ENCODE measurements at places on chromosomes 3 and 15.
A peak's percentile ranks its signal among the peaks of the same experiment; 100 is the strongest.

GRCh38 chr3:28000608-28001007, 240.8 kb upstream of the CMC1 start:
- H3K36me3 ChIP-seq = no peaks in the 10 kb centered on the region
- H3K27me3 ChIP-seq = no peaks in the 10 kb centered on the region
- H3K4me1 ChIP-seq = no peaks in the 10 kb centered on the region
- H3K27ac ChIP-seq = no peak overlapping the region
- H3K4me3 ChIP-seq = no peak overlapping the region
- DNase-seq = no peak

DNA sequence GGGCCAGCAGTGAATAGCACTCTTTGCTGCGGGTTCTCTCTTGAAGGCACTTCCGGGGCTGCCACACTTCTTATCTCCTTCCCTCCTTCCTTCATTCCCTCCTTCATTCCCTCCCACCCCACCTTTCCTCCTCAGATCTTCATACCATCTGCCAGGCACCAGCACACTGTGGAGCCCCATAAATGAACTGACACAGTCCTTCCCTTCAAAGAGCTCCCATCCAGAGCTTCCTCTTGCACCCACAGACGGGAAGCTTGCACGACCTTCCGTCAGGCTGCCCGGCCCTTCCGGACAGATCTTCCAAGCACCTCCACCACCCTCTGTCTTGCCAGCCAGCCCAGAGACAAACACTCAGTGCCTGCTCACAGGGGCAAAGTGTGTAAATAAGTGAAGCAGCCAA, 65.4 kb upstream of the HERC1 start:
- peaks cover 12% of the 10 kb centered on the region for H3K4me1 ChIP-seq
- H3K27ac ChIP-seq = no peak overlapping the region
- no peaks in the 10 kb centered on the region for H3K36me3 ChIP-seq
- peaks cover 25% of the 10 kb centered on the region for H3K27me3 ChIP-seq

- H3K27me3 ChIP-seq = no peaks in the 10 kb centered on the region
- no peak overlapping the region for H3K27ac ChIP-seq
- no peaks in the 10 kb centered on the region for H3K36me3 ChIP-seq
Observed at GRCh38 chr3:105967117-105967516, 98.3 kb upstream of the CBLB start.

DNA sequence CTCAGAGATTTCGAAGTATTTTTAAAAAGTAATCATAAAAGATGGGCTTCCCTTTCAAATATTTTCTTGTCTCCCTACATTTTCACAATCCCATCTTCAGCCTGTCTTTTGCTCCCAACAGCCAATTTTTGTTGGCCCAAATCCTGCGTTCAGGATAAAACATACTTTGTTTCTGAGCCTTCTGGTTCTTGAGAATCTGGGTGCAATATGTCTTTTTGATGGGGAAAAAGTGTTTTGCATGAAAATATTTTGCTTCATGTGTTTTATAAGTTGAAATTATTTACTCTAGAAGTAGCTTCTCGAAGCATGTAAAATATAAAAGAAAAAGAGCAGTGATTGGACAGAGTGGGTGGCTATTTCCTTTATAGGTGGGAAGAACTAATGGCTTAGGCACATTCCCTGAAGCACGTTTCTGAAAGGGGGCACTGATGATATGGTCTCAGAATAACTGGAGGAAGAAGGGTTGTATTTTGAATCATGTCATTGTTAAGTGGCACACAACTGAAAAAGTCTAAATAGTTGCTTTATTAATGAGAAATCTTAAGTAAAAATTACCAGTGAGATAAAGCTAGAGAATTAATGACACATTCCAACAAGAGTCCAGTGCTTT, 3.9 kb downstream of the UNC13C start:
- H3K27ac ChIP-seq = no peak overlapping the region
- H3K36me3 ChIP-seq = no peaks in the 10 kb centered on the region
- H3K4me3 ChIP-seq = no peak overlapping the region
- H3K4me1 ChIP-seq = no peaks in the 10 kb centered on the region
- no peaks in the 10 kb centered on the region for H3K27me3 ChIP-seq

GRCh38 chr3:58433400-58434167, at the start of gene PDHB:
Gene PDHB, minus strand, starts transcription at chr3:58433832. Its CDS starts 23 bp downstream, at chr3:58433809.
- H3K36me3 ChIP-seq = peaks cover 21% of the 10 kb centered on the region
- peaks cover 12% of the 10 kb centered on the region for H3K4me1 ChIP-seq
- H3K27me3 ChIP-seq = no peaks in the 10 kb centered on the region
- H3K27ac ChIP-seq = peak within 1 kb of the TSS; percentile 98

GRCh38 chr15:58274885-58275284, 136.7 kb downstream of the AQP9 start:
- H3K4me1 ChIP-seq = no peaks in the 10 kb centered on the region
- no peaks in the 10 kb centered on the region for H3K27me3 ChIP-seq
- no peak overlapping the region for H3K27ac ChIP-seq

DNA sequence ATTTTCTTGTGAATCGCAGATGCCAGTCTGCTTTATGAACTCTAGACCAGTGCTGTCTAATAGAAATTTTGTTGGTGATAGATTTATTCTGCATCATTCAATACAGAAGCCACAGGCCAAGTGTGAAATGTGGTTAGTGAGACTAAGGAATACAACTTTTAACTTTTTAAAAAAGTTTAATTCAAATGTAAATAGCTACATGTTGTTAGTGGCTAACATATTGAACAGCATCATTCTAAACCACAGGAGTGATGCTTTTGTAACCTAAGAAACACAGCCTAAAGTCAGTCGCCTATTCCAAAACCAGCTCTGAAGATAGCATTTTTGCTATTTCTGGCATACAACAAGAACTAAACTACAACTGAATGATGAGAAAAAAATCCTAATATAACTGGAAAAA, 164.8 kb upstream of the CBLB start:
- H3K36me3 ChIP-seq = no peaks in the 10 kb centered on the region
- no peaks in the 10 kb centered on the region for H3K4me1 ChIP-seq
- H3K4me3 ChIP-seq = no peak overlapping the region
- no peak for DNase-seq
- no peak overlapping the region for H3K27ac ChIP-seq
- no peaks in the 10 kb centered on the region for H3K27me3 ChIP-seq

GRCh38 chr15:78394026-78394425, 44.0 kb upstream of the IREB2 start:
- H3K4me3 ChIP-seq = no peak overlapping the region
- no peak overlapping the region for H3K27ac ChIP-seq
- H3K4me1 ChIP-seq = no peaks in the 10 kb centered on the region
- H3K36me3 ChIP-seq = no peaks in the 10 kb centered on the region
- DNase-seq = no peak
- H3K27me3 ChIP-seq = peaks cover 44% of the 10 kb centered on the region

GRCh38 chr3:183287301-183287971, 34.4 kb downstream of the B3GNT5 start:
- no peak overlapping the region for H3K4me3 ChIP-seq
- H3K36me3 ChIP-seq = no peaks in the 10 kb centered on the region
- peak; percentile 93 for DNase-seq
- no peaks in the 10 kb centered on the region for H3K27me3 ChIP-seq
- H3K27ac ChIP-seq = peak overlapping the region; percentile 40
- peaks cover 7% of the 10 kb centered on the region for H3K4me1 ChIP-seq

GRCh38 chr3:99561056-99561455, 77.3 kb upstream of the COL8A1 start:
- H3K27ac ChIP-seq = no peak overlapping the region
- no peaks in the 10 kb centered on the region for H3K36me3 ChIP-seq
- no peak for DNase-seq
- no peaks in the 10 kb centered on the region for H3K27me3 ChIP-seq
- H3K4me1 ChIP-seq = peaks cover 5% of the 10 kb centered on the region

GRCh38 chr3:47243419-47244147, 39.0 kb downstream of the KIF9 start:
- no peak overlapping the region for H3K27ac ChIP-seq
- DNase-seq = no peak
- no peaks in the 10 kb centered on the region for H3K4me1 ChIP-seq
- no peaks in the 10 kb centered on the region for H3K36me3 ChIP-seq
- H3K4me3 ChIP-seq = no peak overlapping the region

DNA sequence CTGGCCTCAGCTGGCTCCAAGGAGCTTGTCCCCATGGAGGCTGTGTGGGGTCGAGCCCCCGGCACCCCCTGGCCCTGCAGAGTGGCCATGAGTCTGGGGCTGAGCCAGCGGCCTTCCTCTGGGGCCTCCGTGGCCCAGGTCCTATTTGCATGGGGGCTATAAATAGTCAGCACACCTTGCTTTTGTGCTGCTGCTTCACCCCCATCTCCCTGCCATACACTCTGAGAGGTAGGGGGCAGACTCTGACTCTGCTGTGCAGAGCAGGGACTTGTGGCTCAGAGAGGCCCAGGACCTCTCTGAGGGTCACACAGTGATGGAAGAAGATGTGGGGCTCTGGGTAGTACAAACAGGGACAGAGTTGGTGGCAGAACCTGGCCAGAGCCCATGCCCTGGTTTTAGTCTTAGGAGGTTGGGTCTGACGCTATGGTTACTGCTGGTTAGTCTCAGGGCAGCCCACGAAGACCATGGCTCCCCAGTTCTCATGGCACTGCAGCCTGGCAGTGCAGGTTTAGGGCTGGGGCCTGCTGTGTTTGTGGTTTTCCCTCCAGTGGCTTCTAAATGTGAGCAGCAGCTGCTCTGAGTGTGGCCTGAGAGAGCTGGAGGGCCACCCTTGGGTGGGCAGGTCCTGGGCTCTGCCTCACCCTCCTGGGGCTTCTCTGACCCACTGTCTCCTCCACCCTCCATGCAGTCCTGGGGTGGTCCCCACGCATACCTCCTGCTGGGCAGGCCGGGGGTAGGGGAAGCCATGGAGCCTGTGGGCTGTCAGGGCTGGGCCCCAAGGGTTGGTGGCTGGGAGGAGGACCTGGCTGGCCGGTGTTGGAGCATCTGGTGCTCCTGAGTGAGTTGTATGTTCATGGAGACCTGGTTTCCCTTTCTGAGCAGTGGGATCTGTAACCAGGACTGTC, 13.6 kb downstream of the PRKCD start:
- no peak for DNase-seq
- no peaks in the 10 kb centered on the region for H3K27me3 ChIP-seq
- peaks cover 11% of the 10 kb centered on the region for H3K36me3 ChIP-seq
- no peaks in the 10 kb centered on the region for H3K4me1 ChIP-seq
- H3K27ac ChIP-seq = no peak overlapping the region

GRCh38 chr3:59266551-59266950, 216.7 kb upstream of the CFAP20DC start:
- peaks cover 6% of the 10 kb centered on the region for H3K4me1 ChIP-seq
- no peaks in the 10 kb centered on the region for H3K36me3 ChIP-seq
- no peak overlapping the region for H3K27ac ChIP-seq
- no peak overlapping the region for H3K4me3 ChIP-seq

DNA sequence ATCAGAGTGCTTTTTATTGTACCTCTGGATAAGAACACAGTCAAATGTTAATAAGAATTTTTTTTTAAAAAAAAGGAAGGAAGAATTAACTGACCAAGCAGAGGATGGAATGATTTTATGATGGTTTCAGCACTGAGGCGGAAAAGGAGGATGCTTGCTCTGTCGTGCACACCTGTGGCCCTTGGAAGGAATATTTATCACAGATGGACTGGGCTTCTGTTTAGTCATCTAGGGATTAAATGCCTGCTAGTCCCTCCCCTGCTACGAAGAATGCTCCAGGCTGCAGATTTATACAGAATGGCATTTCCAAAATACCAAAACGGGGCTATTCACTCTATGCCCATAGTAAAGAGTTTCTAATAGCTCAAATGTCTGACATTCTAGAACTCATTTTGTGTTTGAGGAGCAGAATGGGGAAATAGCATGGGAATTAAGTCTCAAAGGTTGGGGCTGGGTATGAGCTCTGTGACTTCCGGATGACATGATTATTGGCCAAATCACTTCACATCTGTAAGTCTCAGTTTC, 92.8 kb upstream of the BCL6 start:
- no peaks in the 10 kb centered on the region for H3K4me1 ChIP-seq
- H3K27me3 ChIP-seq = peaks cover 12% of the 10 kb centered on the region
- H3K27ac ChIP-seq = no peak overlapping the region
- H3K36me3 ChIP-seq = no peaks in the 10 kb centered on the region

GRCh38 chr3:95350049-95350448, 1287.2 kb downstream of the NSUN3 start:
- no peak overlapping the region for H3K27ac ChIP-seq
- no peak overlapping the region for H3K4me3 ChIP-seq
- no peaks in the 10 kb centered on the region for H3K36me3 ChIP-seq
- no peak for DNase-seq

- H3K36me3 ChIP-seq = no peaks in the 10 kb centered on the region
- no peak overlapping the region for H3K27ac ChIP-seq
- H3K27me3 ChIP-seq = no peaks in the 10 kb centered on the region
- no peak overlapping the region for H3K4me3 ChIP-seq
- DNase-seq = no peak
Observed at GRCh38 chr15:35393398-35393797, 152.6 kb downstream of the DPH6 start.

- H3K27ac ChIP-seq = no peak overlapping the region
- no peaks in the 10 kb centered on the region for H3K4me1 ChIP-seq
- no peaks in the 10 kb centered on the region for H3K36me3 ChIP-seq
- no peak overlapping the region for H3K4me3 ChIP-seq
- H3K27me3 ChIP-seq = no peaks in the 10 kb centered on the region
- DNase-seq = peak; percentile 10
Observed at GRCh38 chr3:11944052-11944673, 60.0 kb upstream of the SYN2 start.

- no peaks in the 10 kb centered on the region for H3K4me1 ChIP-seq
- no peak overlapping the region for H3K4me3 ChIP-seq
- H3K27ac ChIP-seq = no peak overlapping the region
- H3K36me3 ChIP-seq = no peaks in the 10 kb centered on the region
- H3K27me3 ChIP-seq = peaks cover 27% of the 10 kb centered on the region
Observed at GRCh38 chr15:76035593-76035992, 23.4 kb upstream of the NRG4 start.

DNA sequence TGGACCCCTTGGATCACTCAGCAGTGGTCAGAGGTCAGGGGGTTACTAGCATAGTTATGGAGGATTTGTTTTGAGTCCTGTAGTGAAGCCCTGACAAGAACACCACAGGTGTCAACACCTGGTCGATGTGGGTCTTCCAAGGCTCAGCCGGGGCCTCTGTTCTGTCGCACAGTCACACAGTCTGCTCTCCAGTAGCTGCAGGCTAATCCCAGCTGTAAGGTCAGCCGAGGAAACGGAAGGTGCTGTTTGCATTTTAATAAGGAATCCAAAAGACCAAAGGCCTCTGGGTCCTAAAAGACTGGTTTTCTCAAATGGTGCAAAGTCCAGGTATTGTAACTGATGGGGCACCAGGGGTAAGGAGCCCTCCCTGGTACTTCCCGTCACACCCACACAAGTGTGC, 71.7 kb downstream of the RPLP1 start:
- H3K36me3 ChIP-seq = no peaks in the 10 kb centered on the region
- no peak overlapping the region for H3K4me3 ChIP-seq
- no peaks in the 10 kb centered on the region for H3K4me1 ChIP-seq
- no peak for DNase-seq
- no peak overlapping the region for H3K27ac ChIP-seq

- H3K4me1 ChIP-seq = no peaks in the 10 kb centered on the region
- H3K27me3 ChIP-seq = no peaks in the 10 kb centered on the region
- H3K27ac ChIP-seq = no peak overlapping the region
- DNase-seq = no peak
- H3K36me3 ChIP-seq = no peaks in the 10 kb centered on the region
- no peak overlapping the region for H3K4me3 ChIP-seq
Observed at GRCh38 chr3:132662212-132662611, 2.1 kb downstream of the UBA5 start.

Data from IMR-90 (cell line).